ENCODE measurements at places on chromosomes 2 and 18. TPM values are rescaled to one million over a fixed set of nuclear protein-coding genes. Genes with fewer than 3 reads are reported as not detected.

GRCh38 chr2:37708146-37708545, 36.7 kb upstream of the CDC42EP3 start:
- no peak for DNase-seq

Gene NYAP2
- total RNA-seq: not detected

GRCh38 chr18:45874491-45875184, 49.2 kb downstream of the SIGLEC15 start:
- no peak for DNase-seq

DNA sequence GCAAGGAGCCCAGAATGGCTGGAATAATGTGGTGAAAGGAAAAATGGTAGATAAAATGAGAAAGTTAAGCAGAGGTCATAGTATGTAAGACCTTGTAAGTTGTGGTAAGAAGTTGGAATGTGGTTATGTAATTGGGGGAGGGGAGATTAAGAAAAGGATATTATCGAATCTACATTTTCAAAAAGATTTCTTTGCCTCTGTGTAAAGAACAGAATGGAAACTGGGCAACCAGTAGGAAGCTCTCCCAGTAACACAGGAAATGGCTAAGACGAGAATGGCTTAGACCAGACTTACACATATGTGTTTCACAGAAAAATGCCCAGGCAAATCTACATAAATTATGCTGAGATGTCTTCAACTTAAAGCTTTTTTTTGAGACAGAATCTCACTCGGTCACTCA, 13.2 kb downstream of the MEMO1 start:
- no peak for DNase-seq

GRCh38 chr18:68779169-68779568, 18.7 kb upstream of the CCDC102B start:
- no peak for DNase-seq

- DNase-seq: no peak
These were observed 153.6 kb downstream of the NCKAP5 start for GRCh38 chr2:133414486-133415209.

DNA sequence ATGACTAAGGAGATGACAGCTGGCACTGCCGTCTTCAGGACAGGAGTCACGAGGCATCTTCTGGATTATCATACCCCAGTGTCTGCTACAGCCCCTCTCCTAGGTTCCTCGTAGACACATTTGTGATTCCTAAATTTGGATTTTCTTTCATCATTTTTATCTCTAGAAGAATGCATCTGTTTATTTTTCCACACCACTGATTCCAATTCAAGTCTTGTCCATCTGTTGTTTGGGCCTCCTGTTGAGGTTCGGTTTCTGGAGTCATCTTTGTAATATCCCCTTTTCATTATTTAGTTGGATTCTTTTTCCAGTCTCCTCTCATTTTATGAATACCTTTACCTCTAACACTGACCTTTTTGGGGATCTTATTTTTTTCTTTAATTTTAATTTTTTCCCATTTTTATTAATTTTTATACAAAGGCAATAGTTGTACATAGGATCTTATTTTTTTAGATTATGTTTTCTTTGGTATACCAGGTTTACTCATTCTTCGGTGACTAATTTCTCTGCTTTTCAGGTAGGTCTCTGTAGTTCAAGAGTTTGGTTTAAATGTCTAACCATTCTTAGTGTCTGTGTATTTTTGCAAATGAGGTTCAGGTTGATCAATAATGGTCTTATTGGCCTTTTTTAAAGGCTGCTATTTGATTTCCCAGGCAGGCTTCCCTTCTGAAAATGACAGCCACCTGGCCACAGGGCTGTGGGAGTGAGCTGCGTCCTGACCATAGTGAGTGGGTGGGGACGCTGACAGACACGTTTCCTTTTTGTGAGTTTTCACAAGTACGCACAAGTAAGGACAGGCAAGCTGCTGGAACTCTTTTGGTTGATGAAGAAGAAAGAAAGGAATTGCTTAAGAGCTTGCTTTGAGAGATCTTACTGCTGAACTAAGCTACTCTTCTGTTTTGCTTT, 34.5 kb downstream of the FARP2 start:
- DNase-seq: no peak

Gene EVX2
- total RNA-seq: not detected

DNA sequence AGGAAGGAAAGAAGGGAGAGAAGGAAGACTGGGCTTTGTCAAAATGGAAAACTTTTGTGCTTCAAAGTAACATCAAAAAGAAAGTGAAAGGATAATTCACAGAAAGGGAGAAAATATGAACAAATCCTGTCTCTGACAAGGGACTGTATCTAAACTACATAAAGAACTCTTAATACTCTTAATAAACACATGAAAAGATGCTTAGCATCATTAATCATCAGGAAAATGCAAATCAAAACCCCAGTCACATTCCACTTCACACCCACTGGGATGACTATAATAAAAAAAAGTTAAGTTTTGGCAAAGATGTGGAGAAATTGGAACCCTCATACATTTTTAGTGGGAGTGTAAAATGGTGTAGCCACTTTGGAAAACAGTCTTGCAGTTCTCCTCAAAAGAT, 11.8 kb upstream of the ZFP36L2 start:
- no peak for DNase-seq

Gene PRSS56
- total RNA-seq: 0.16 TPM

Gene ARHGAP15
- total RNA-seq: 8.7 TPM

DNA sequence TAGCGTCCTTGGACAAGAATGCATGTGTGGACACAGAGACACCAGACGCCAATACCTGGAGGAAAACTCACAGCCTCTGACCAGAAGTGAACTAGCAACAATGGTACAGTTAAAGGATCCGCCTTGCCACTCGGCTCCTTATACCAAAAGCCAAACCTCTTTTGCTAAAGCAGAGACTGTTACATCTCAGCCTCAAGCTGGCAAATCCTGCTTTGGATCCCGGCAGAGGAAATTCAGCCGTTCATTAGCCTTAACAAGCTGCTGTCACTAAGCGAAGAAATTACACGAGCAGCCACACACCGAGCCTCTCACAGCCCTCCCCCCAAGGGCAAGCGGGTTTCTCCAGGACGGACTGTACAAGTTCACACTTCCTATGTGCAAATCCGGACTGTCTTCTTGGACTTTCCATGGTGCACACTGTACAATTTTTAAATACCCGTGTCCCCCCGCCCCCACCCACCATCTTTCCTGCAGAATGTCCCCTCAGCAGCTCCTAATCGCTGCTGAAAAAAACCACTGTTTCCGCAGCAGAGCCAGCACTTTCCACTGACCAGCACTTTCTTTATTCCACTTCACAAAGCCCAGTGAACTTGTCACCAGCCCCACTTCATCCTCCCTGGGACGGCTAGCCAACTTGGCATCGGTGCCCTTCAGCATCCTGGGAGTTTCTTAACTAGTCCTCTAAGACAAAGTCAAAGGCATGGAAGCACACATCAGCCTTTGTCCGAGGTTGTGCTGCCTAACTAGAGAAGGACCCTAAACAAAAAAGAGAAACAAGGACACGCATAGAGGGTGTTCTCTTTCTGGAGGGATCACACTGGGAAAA, 1.5 kb downstream of the KLF7 start:
- peak; percentile 68 for DNase-seq

Gene WDFY1
- 14.1 TPM for total RNA-seq

Gene ZNF385B
- 14.3 TPM for total RNA-seq

All from left cardiac atrium (tissue), 4 donors.